ENCODE measurements at places on chromosomes 13 and 19.
A peak's percentile ranks its signal among the peaks of the same experiment; 100 is the strongest.

DNA sequence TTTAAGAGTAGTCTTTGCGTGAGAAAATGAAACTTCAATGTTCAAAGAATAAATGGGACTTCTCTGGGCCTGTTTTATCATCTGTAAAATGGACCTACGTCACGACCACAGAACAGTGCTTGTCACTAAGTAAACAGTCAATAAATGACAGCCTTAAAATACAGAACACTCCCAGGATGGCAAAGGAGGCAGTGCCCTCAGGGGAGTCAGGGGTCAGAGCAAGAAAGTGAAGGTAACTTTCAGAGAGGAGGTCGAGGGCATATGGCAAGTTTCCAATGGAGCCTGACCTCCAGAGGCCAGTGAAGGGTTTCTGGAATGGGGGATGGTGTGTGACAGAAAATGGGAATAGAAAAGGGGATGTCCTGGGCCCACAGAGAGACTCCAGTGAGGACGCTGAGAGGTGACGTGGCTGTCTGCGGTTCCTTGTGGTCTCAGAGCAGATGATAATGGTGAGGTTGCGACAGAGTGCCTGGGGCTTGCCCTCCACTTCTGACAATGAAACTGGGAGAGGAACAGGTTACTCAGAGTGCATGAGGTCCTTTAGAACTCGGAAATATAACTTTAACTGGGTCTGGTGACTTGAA is 91.8 kb downstream of the UBL3 start:
- DNase-seq: no peak

DNA sequence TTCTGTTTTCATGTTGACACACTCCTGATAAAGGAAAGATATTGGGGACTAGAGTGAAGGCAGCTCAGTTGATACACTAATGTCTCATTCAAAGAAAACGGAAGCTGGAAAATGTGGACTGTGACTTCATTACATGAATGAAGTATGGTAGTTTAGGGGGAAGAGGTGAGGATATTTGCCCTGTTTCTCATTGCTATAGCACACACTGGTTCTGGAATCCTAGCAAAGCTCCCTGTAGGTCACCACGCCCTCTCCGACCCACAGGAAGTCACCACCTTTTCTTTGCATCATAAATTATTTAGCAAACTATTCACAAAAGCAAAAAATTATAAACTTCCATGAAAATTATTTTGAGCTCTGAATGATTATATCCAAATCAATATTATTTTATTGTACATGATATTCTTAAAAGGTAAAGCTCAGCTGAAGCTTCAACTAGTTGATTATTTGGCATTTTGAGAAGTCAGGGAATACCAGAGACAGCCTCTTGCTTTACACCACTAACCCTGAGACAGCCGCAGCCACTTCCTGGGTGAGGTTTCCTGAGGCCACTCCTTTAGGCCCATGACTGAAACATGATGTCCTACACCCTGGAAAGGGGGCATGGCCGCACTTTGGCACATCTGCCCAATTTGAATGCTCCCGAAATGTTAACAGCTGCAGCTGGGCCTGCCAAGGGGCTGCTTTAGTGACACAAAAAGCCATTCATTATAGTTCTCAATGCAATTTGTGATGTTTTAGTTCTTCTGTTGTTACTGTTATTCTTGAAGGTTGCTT is 50.0 kb upstream of the WDFY2 start:
- no peak for DNase-seq

GRCh38 chr19:1416014-1416841 is 8.8 kb downstream of the DAZAP1 start:
- DNase-seq: no peak

DNA sequence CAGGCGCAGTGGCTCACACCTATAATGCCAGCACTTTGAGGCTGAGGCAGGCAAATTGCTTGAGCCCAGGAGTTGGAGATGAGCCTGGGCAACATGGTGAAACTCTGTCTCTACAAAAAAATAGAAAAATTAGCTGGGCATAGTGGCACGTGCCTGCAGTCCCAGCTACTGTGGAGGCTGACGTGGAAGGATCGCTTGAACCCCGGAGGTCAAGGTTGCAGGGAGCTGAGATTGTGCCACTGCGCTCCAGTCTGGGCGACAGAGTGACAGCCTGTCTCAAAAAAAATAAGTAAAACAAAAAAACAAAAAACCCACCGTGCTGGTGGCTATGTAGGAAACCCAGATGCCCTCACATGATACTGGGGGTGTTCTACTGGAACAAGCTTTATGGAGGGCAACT is 16.4 kb downstream of the PHLDB3 start:
- DNase-seq: no peak

DNA sequence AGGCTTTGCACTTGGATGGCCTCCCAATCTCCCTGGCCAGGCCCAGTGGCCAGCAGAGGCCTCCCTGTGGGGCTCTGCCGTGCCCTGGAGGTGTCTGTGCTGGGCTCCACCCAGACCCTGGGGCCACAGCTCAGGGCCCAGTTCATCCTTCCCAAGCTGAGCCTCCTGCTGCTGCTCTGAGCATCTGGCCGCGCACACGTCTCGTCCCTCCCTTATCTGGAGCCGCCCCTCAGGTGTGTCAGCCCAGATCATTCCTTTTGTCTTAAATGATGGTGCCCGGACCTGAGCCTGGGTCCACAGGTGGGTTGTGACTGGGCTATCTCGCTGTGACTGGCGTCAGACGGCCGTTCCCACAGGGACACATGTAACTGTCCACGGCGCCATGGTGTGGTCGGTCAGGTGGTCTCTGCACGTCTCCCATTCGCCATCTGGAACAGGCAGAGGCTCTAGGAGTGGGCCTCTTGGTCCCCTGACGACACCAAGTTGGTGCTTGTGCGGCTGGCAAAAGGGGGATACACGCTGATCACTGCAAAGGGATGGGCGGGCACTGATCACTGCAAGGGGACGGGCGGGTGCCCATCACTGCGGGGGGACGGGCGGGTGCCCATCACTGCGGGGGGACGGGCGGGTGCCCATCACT is 14.3 kb upstream of the ZNF554 start:
- DNase-seq: no peak

DNA sequence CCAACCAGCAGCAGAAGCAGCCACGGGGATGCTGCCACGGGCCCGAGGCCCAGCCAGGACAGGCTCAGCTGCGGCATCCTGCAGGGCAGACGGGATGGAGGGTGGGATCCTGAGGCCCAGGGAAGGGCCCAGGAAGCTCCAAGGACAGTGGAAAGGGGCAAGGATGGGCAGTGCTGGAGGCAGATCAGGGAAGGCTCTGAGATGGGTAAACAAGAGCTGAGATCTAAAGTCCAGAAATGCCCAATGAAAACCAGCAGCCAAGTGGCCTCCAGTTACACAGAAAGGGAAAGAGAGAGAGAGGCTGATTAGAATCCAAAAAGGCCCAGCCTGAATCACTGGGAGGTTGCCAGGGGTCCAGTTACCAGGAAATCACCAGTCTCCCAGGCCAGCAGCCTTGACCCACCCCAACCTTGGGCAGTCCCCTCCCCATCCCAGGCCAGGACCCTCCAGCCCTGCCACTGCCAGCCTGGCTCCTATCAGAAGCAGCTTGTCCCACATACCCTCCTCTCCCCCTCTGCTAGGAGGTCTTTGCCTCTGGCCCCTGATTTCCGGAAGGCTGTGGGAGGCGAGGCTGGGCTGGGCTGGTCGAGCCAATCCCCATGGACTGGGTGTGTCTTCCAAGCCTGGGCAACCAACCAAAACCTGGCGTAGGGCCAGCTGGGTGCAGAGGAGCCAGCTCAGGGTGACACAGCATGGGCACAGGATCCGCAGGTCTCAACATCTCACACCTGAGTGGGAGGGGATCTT is at the start of gene CYP4F11:
TSS of gene CYP4F11 (minus strand) at position 198 of the 747 bp plus-strand sequence. CDS start at position 77, 121 bp downstream.
- peak; percentile 6 for DNase-seq

DNA sequence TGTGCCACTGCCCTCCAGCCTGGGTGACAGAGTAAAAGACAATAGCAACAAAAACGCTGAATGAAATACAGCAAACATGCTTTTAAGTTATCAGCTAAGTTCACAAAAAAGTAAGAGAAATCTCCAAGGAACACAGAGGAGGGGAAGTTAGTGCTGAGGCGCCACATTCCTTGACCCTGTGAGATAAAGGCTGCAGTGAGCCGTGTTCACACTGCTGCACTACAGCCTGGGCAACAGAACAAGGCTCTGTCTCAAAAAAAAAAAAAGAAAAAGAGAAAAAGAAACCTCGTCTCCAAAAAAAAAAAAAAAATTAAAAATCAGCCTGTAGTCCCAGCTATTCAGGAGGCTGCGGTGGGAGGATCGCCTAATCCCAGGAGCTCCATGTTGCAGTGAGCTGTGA is 16.3 kb upstream of the DOCK6 start:
- DNase-seq: no peak

- DNase-seq: no peak
These were observed 82.4 kb upstream of the SGCG start for GRCh38 chr13:23098161-23098907.

GRCh38 chr19:18657590-18658365 is 20.9 kb downstream of the KLHL26 start:
- peak; percentile 82 for DNase-seq

GRCh38 chr13:114108141-114108761 is 24.2 kb downstream of the RASA3 start:
- DNase-seq: no peak

- no peak for DNase-seq
These were observed 18.1 kb downstream of the N4BP2L1 start for GRCh38 chr13:32409561-32410421.

DNA sequence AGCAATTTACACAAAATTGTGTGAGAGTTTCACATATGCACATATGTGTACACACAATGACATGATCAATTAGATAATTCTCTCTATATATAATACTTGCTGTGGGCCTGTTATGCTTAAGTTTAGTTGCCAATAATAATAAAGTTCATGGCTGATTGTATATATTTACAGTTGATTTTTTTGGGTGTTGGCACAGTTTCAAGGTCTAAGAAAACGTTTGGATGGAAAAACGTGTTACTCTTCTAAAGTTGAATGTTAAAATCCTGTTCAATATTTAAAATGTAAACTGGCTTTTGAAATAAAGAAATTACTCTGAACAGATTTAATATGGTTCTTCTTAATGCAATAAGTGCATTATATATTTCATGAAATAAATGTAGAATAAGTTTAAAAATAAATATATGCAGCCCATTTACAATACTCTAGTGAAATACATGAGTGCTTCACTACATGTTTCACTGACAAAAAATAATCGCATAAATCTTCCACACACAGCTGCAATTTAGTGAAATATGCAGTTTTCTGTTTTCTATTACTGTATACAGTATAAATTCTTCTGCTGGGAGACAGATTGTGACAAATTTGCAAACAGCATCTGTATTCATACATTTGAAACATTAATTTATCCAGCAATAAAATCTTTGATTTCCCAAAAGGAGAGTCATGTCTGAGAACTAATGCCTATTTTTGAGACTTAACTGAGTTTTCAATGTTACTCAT is 586.9 kb upstream of the KLHL1 start:
- DNase-seq: no peak

GRCh38 chr13:76619631-76620030 is 266.6 kb downstream of the KCTD12 start:
- no peak for DNase-seq

- DNase-seq: peak; percentile 33
These were observed 25.8 kb downstream of the CACNG6 start for GRCh38 chr19:54017261-54017660.

DNA sequence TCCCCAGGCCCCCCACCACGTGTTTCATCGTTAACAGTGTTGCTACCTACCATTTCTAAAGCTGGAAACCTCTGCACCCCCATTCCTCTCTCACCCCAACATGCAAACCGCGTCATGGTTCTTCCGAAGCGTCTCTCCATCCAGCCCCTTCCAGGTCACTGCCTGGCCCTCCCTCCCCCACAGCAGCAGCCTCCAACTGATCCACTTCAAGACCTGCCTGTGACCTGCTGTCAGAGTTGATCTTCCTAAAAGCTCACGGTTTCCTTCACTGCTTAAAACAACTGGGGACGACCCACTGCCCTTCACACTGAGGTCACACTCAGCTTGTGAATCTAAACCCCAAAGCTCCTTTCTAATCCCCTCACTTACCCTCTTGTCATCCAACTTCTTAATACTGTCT is 47.7 kb downstream of the STK24 start:
- no peak for DNase-seq

GRCh38 chr13:113937527-113938180 is 36.2 kb downstream of the C13orf46 start:
- DNase-seq: no peak

GRCh38 chr19:19502808-19503602 is 12.3 kb downstream of the TSSK6 start:
- no peak for DNase-seq

GRCh38 chr13:38262211-38262610 is 87.4 kb upstream of the UFM1 start:
- DNase-seq: no peak

DNA sequence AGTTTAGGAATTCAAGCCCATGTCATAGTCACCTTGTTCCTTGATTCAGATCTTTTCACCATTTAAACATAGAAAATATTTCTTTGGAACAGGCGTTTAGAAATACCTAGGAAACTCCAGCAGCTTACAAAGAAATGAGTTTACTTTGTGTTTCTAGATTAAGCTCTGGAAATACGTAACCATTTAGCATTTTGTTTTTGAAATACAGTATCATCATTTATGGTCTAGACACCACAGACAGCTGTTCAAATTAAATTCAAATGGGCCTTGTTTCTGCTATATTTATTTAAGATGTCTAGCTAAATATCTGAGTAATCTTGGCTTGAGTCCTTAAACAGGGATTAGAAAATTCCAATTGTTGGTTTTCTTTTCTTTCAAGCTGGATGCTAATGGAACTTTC is 228.5 kb downstream of the NDFIP2 start:
- DNase-seq: no peak

DNA sequence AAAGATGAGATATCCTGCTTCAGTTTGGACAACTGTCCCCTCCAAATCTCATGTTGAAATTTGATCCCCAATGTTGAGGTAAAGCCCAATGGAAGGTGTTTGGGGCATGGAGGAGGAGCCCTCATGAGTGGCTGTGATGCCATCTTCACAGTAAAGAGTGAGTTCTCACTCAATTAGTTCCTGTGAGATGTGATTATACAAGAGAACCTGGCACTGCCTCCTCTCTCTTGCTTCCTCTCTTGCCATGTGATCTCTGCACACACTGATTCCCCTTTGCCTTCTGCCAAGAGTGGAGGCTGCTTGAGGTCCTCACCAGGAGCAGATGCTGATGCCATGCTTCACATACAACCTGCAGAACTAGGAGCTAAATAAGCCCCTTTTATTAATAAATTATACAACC is 86.9 kb downstream of the HSPH1 start:
- no peak for DNase-seq

GRCh38 chr13:27257648-27258253 is 6.4 kb downstream of the RPL21 start:
- no peak for DNase-seq

DNA sequence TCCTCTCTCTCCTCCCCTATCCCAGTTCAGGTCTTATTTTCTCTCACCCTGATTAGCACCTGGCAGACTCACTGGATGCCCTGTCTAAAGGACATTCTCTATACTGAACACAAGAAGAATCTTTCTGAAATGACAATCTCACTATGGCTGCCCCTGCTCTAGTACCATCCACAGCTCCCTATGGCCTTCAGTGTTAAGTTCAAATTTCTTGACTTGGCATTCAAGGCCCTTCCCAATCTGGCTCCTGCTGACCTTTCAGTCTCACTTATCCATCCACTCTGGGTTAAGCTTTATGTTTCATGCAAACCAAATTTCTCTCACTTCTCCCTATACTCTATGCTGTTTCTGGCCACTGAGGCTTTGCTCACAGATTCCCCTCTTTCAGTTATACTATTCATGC is 34.2 kb downstream of the MBD3L1 start:
- no peak for DNase-seq

Measured in lung microvascular endothelial cell (primary cell).